ENCODE measurements at places on chromosomes 16 and 17.

DNA sequence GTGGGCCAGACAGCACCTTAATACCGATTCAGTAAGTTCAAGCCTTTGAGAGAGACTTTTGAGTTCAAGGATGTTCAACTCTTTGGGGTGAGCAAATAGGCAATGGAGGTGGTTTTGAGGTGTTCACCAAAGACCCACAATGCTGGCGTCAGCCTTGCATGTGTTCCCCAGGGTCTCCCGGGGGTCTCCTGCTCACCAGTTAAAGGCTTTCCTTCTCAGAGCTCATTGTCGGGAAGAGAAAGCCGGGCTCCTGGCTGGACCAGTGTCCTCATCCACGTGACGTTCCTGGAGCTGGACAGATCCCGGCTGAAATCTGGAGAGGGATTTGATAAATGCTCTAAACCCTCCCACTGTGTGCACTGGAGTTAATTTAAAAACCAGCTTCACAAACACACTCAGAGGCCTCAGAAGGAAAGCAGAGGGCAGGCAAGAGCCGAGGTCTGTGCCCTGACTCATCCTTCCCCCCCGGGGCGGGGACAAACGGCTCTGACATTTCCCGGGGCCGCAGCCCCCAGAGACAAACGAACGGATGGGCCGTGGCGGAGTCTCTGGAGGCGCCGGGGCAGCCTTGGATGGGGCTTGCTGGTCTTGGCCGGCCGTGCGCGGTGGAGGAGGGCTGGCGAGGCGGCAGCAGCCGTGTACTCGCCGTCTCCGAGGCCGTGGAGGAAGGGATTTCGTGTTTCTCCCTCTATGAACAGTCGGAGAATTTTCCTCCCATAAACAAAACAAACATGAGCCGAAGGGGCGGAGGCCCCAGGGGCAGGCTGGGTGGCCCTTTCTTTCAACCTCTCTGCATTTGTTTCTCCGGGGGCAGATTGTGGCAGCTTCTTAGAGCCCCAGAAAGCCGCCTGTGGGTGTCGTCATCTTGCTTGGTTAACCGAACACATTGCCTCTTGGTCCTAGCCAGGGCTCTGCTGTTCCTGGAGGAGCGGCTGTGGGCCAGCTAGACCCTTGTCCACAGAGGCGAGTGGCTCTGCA lies 94.2 kb downstream of the NTN1 start:
- DNase-seq: no peak

- DNase-seq: no peak
These were observed 128.3 kb downstream of the NLK start for GRCh38 chr17:28170771-28171170.

GRCh38 chr17:57107498-57108101 lies 22.6 kb downstream of the AKAP1 start:
- DNase-seq: no peak

- no peak for DNase-seq
These were observed 9.8 kb downstream of the HLF start for GRCh38 chr17:55274355-55275255.

GRCh38 chr17:8855477-8856204 lies 11.8 kb downstream of the PIK3R6 start:
- no peak for DNase-seq

DNA sequence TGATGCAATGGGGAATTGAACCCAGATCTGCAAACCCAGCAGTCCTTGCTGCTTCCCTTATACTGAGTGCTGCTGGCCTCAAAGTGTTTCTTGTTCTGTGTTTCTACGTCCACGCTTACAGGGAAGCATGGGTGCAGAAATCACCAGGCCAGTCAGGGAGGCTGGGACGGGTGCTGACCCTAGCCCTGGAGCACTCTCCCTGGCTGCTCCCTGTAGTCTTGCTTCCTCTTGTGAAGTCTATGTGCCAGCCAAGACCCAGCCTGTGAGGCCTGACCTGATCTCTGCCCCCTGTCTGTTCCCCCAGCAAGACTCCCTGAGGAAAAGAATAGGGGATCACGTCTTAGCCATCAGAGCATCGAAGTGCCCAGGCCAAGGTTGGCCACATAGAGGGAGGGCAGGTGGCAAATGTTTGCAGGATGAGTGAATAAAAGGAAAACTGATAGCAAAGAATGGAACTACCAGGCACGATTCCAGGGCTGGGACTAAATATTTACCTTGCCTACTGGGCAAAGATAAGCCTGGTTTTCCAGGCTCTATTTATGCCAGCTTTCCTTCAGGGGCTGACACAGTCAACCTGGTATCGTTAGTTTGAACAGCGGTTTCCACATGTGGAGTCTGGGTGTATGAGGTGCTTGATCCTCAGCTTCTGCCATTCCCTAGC lies 41.2 kb upstream of the RHOT1 start:
- DNase-seq: no peak

DNA sequence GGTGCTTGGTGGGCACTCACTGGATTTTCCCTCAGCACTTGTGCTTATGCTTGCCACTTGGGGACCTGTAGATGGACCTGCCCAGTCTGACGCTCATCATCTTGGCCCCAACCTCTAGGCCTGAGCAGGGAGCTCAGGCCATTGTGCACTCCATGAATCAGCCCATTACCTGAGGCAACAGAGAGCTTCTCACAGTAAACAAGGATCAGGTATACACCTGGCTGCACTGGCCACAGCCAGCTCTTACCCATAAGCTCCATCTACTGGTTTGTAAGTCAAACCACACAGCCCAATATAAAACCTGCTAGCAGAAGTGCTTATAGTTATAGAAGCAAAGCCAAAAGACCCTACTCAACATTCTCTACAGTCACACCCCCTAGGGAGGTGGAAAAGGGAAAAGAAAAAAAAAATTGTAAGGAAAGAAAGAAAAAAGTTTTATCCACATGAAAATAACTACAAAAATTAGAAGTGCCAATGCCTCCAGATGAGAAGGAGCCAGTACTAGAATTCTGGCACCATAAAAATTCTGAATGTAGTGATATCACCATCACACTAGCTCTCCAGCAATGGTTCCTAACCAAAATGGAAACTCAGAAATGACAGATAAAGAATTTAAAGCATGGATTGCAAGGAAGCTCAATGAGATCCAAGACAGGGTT lies 87.8 kb upstream of the CDH5 start:
- no peak for DNase-seq

- no peak for DNase-seq
These were observed 24.9 kb upstream of the GRB2 start for GRCh38 chr17:75430159-75430974.

- no peak for DNase-seq
These were observed 98.9 kb upstream of the NLRP1 start for GRCh38 chr17:5683241-5683640.

DNA sequence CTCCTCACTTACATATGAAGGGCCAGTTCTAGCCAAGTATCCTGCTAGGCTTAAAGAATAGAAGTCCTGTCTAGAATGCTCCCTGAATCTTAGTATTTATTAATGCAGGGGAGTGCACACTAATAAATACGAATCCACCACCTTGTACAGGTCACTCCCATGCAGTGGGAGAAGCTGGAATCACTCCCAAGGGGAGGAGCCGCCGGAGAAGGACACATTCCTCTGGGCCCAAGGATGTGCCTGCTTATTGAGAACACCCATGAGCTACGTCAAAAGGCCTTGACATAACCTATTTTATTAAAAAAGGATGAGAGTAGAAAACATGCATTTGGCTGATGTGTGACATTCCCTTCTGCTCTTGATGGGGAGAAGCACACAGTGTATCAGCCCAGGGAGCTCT lies 223.5 kb downstream of the SPECC1 start:
- DNase-seq: no peak

GRCh38 chr17:64291268-64291851 lies 28.3 kb upstream of the TEX2 start:
- DNase-seq: no peak

Measured in CD4-positive, alpha-beta T cell (primary cell).